ENCODE measurements at places on chromosomes 2 and 18.

- no peak for DNase-seq
These were observed 124.0 kb upstream of the APCDD1 start for GRCh38 chr18:10330428-10330827.

- DNase-seq = no peak
These were observed 44.8 kb downstream of the REL start for GRCh38 chr2:60925994-60926740.

- no peak for DNase-seq
These were observed 309.8 kb downstream of the ERBB4 start for GRCh38 chr2:212228743-212229171.

- DNase-seq = no peak
These were observed 70.5 kb upstream of the ZNF516 start for GRCh38 chr18:76565238-76566173.

DNA sequence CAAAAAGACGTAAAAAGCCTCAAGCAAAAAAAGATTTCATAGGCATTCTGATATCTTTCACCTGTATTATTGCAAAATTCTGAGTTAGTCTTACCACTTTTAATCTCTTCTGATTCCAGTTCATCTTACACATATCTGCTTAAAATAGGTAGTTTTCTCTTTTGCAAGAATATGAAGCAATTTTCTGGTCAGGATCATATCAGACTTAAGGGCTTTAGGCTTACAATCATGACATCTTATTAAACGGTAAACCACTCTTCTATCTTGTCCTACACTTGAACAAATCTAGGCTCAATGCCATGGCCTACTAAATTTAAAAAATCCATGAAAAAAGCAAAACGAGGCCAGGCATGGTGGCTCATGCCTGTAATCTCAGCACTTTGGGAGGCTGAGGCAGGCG lies 50.1 kb upstream of the GAREM1 start:
- no peak for DNase-seq

- DNase-seq = no peak
These were observed 23.5 kb downstream of the HADHB start for GRCh38 chr2:26268213-26268612.

DNA sequence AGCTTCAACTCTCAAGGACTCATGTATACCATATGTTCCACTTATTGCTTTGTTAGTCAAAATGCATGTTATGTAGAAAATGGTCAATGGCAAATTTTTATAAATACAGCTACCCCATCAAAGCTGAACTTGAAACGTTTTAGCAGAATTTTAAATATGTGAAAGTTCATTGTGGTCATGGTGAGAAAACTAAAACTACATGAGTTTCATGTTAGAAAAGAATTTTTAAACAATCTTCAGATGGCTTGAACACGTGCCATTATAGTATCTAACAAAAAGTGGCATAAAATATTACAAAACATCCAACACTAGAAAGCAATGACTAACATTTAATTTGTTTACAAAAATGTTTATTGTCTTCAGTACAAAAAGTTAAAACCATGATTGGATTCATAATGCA lies 246.0 kb upstream of the KCNJ3 start:
- no peak for DNase-seq

DNA sequence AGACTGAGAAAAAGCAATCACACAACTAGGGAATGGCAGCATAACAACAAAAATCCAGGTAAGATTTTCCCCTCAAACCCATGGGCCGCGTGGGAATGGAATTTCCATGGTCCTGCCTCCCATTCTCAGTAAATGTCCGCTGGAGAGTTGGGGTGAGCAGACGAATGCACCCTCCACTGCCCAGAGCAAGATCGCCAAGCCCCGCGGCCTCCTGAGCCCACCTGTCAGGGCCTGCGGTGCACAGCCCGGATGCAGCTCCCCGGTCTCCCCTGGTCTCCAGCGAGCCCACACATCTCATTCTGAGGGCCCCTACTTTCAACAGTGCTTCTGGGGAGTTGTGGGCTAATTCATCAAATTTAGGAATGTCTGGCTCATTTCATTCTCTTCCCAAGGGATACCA lies 327.4 kb upstream of the HS6ST1 start:
- no peak for DNase-seq

DNA sequence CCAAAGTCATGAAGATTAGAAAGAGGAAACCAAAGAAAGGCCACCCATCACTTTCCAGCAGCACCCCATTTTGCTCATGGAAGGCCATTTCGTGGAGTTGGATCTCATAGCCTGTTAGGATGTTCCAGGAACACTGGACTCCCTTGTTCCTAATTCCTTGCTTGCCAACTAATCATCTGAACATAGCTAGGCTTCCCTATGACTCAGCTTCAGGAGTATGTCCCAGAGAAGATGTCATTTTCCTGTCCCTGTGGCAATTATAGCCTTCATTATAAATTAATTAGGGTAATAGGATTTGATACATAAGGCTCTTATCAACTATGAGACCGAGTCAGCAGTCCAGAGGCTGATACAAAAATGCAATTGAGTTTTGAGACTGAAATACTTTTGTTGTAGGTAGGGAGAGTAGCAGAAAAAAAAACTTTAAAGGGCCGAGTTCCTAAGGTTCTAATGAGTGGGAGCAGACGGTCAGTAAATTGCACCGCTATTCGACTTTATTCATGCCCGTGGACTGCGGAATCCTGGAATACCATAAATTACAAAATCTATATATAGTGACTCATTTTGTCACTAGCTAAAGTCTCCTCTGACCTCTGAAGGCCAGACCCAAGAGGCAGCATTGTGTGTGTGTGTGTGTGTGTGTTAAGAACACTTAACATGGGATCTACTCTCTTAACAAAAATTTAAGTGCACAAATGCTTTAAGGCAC lies 311.8 kb downstream of the FBXO15 start:
- DNase-seq = no peak

DNA sequence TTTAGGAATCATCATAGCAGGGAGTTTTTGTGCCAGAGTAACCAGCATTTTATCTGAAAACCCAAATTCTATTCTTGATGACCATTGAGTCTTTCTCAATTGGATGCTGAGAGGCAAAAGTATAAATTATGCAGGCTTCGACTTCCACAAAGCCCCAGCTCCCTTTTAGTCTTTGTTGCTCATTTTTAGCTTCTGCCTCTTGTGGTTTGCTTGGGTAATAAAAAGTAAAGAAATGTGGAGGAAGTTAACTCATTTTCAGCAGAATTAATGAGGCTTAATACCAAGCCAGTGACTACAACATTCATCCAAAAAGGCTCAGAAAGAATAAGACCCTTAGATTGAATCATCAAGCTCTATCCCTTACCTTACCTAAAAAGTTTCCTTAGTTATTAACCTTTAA lies 18.6 kb downstream of the ERMN start:
- no peak for DNase-seq

GRCh38 chr2:220835583-220835982 lies 736.5 kb downstream of the EPHA4 start:
- no peak for DNase-seq

DNA sequence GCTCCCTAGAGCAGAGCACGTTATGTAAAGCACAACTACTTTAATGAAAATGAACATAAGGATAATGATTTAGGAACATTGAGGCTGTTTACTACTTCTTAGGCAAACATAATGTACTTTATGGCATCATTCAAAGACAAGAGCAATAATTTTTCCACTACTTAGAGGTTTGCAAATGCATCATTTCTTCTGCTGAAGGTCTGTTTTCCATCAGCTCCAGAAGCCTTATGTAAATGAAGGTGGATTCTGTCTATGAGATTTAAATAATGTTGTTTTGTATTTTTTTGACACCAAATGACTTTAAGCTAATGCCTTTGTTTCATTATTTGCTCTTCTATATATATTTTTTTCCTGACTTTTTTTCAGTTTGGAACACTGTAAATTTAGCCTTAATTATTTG lies 28.1 kb downstream of the MREG start:
- DNase-seq = no peak

DNA sequence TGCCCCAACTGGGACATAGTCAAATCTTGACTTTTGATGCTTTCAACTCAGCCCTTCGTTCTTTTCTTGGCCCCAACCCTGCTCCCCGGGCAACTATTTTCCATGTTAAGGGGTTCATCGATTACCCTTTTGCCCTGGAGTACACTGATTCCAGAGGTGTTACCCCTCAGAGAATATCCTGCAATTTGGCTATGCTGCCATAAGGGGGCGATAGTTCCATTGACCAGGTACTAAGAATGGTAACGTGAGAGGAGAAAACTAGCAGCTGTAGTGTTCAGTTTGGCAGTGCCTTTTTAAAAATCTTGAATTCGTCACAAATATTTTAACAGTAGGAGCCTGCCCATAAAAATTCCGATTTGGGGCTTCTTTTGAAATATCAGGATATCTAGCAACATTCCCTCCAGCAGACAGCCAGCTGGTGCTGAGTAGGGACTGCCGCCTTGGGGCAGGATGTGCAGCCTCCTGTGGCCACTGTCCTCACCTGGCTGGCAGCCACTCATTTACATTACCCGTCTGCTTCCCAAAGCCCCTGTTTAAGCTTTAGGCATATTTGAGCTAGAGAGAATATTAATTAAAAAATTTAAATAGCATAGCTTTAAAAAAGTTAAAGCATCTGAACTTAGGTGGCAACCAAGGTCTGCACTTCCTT lies 146.3 kb upstream of the SKOR2 start:
- DNase-seq = peak; percentile 51

- no peak for DNase-seq
These were observed 308.3 kb downstream of the MYCN start for GRCh38 chr2:16248571-16249105.

- no peak for DNase-seq
These were observed 387.6 kb downstream of the DCDC2C start for GRCh38 chr2:4090668-4091630.

- no peak for DNase-seq
These were observed 24.0 kb upstream of the GLI2 start for GRCh38 chr2:120711694-120712093.

GRCh38 chr2:127577973-127578372 lies 42.5 kb downstream of the MYO7B start:
- no peak for DNase-seq

- no peak for DNase-seq
These were observed 115.2 kb downstream of the DIS3L2 start for GRCh38 chr2:232076736-232077135.

DNA sequence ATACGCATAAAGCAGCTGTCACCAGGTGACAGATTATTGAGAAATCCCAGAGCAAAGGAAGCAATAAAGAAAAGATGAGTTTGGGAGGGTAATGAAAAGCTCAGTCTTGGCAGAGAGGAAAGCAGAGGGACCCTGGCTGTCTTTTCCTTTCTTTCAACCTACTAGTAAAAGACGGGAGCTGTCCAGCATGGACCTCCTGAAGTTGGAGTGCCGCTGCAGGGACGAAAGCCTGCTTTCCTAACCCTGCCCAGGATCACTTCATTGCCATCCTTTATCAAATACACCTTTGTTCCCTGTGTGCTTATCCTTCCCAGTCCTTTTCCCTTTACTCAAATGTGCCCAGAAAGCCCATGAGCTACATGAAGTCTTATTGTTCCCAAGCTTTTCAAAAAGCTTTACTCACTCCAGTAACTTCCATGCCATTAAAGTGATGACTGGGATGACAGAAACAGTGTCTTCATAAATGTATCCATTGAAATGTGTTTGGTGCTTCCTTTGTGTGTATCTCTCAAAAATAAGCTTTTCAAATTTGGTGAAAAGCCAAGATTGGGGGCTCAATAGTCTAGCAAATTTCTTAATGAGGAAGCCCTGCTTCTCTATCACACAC lies 3.7 kb upstream of the SPR start:
- DNase-seq = no peak

- DNase-seq = no peak
These were observed 165.0 kb downstream of the ZEB2 start for GRCh38 chr2:144354953-144355352.

DNA sequence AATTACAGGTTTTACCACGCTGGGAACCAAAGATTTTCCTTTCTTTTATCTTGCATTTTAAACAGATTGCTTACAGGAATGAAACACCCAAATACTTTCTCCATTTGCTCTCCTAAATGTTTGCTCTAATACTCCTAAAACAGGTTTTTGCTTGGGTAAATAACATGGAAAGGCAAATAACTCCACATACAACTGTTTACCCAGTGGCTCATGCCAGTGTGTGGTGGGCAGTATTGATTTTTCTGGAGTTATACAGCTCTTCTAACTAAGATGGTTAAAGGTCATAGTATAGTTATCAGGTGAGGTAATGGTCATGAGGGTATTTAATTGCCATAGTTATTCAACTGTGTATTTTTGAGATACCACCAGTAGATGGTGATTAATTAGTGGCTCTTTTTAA lies 61.2 kb upstream of the RAB27B start:
- DNase-seq = no peak

- no peak for DNase-seq
These were observed 217.9 kb upstream of the PID1 start for GRCh38 chr2:229489016-229489415.

- no peak for DNase-seq
These were observed 32.0 kb upstream of the ACYP2 start for GRCh38 chr2:54083445-54083844.

DNA sequence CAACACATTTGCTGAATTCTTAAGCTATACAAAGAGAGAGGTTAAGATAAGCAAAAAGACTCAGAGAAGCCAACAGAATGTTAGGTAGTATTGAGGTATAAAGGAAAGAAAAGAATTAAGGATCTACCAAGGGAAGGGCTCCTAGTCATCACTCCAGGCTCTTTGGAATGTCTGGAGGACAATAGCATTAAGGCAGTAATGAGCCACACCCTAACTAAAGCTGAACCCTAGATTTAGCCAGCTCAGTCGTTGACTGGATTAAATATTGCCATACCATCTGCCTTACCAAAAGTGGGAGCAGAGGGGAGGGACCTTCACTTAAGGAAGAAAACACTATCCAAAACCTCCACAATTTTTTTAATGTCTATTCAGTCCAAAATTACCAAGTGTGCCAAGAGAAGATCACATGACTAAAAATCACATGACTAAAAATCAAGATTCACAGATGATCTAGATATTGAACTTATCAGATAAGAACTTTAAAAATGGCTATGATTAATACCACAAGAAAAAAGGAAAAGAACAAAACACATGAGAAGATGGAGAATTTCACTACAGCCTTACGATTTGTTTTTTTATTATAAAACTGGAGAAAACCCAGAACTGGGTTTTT lies 59.7 kb downstream of the EXOC6B start:
- no peak for DNase-seq

GRCh38 chr2:48940606-48941005 lies 185.1 kb upstream of the LHCGR start:
- no peak for DNase-seq

DNA sequence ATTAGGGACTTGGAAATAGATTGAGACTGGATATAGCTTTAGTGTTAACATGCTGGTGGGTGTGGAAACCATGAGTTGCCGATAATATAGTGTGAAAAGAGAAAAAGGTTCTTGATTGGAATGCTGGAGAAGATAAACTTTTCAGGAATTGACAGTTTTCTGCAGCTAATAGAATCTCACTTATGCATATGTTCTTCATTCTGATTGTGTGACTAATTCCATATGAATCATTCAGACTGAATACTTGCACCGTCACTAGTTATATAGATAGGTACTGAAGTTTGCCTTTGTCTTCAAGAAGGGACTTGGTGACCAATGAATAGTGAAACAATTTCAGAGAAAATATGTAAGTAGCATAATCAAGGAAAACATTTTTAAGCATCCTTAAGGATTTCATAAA lies 225.7 kb upstream of the FOSL2 start:
- no peak for DNase-seq

Measured in GM10248 (cell line).